Fibroblast of skin of left biceps (primary cell): ENCODE measurements at places on chromosomes 13 and 19.

GRCh38 chr13:113930671-113931637 lies 42.9 kb downstream of the C13orf46 start:
- DNase-seq: no peak

GRCh38 chr19:19597809-19598306 lies 20.6 kb downstream of the PBX4 start:
- no peak for DNase-seq

GRCh38 chr19:5103061-5103701 lies 134.3 kb downstream of the KDM4B start:
- DNase-seq: no peak

- no peak for DNase-seq
These were observed 6.3 kb upstream of the FDX2 start for GRCh38 chr19:10321874-10322835.

- no peak for DNase-seq
These were observed 6.5 kb upstream of the HSPH1 start for GRCh38 chr13:31168166-31168565.

- no peak for DNase-seq
These were observed 197.5 kb upstream of the SERP2 start for GRCh38 chr13:44176173-44176572.
